Stimulated activated CD4-positive, alpha-beta T cell treated with anti-CD3 and anti-CD28 coated beads, Interleukin-2, amount 100 ng/mL, for 4 hours (primary cell): ENCODE measurements at places on chromosomes 6 and 20.

DNA sequence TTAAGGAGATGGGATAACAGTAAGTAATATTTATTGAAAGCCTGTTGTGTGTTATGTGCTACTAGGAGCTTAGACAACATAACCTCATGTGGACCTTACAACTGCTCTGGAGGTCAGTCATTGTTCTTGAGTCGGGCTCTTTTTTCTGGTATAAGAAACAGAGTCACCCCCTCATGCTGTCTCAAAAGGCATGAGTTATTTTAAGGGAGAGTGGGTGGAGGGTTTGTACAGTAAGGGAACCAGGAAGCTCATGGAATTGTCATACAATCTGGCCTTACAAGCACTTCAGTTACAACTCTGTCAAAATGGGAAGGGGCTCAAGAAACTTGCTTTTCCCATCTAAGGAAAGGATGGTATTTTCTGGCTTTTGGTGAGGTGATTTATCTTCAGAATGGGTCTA lies 16.5 kb upstream of the DSE start:
- no peak for DNase-seq

DNA sequence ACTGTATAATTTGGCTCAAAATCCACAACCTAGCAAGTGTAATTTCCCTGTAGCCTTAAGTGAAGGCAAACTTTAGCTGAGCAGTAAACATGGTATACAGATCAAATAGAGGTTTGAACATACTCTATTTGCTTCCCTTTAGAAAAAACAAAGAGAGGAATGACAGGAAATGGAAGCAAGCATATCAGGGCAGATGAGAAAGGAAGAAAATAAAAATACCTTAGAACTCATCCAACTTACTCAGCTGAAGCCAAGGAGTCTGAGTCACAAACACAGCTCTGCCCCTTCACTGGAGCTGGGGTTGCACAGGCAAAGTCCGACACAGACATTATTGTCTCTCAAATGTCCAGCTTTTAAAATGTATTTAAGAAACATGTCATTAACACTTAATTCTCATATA lies 379.9 kb upstream of the IRAK1BP1 start:
- DNase-seq: no peak

DNA sequence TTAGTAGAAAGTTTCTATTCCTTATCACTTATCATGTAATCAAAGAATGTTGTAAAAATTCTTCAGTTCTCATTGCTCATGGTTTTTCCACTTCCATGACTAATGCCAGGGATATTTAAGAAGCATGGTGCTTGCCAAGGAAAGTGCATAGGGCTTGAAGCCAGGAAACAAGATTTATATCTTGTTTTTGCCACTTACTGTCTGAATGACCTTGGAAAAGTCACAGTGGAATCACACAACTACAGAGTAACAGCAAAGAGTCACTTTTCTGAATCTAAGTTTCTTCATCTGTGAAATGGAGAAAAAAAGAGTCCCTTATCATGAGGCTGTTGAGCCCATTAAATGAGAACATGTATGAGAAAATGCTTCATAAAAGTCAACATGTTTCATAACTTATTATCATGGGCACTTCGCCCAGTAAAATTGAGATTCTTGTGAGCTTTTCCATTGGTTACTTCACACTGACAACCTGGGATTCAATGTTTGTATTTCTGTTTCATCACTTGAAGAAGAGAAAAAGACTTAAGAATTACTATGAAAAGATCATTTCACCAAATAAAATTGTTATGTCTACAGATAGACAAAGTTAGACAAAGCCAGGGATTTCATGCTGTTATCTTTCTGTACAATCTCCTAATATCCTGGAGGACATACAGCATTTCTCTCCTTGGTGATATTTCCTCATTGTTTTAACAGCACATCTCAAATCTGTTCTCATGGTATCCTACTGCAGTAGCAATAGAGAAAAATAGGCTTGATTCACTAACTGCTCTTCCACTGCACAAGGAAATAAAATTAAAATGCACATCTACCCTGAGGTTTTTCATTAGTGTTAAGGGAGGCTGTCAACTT lies 7.6 kb upstream of the BMP5 start:
- DNase-seq: no peak

GRCh38 chr6:130760006-130760405 lies 67.2 kb upstream of the SMLR1 start:
- DNase-seq: no peak

- no peak for DNase-seq
Measured at GRCh38 chr6:51550243-51550642, 537.2 kb downstream of the PKHD1 start.

DNA sequence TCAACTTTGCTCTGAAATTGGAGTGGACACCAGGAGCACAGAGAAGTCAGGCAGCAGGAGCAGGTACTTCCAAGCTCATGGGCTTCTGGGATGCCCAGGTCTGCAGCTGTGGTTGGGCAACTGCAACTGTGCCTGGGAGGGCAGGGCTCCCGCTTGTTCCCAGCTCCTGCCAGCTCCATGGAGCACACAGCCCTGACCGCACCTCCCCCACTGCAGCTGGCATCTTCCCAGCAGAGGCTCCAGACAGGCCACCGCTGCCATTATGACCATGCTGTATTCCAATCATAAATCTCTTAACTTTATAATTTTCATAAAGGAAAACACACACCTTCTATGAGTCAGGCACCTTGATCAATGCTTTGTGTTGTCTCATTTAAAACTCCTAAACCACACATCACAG lies 36.9 kb downstream of the STK38 start:
- no peak for DNase-seq

- no peak for DNase-seq
Measured at GRCh38 chr20:32134026-32134425, 24.5 kb downstream of the TM9SF4 start.

DNA sequence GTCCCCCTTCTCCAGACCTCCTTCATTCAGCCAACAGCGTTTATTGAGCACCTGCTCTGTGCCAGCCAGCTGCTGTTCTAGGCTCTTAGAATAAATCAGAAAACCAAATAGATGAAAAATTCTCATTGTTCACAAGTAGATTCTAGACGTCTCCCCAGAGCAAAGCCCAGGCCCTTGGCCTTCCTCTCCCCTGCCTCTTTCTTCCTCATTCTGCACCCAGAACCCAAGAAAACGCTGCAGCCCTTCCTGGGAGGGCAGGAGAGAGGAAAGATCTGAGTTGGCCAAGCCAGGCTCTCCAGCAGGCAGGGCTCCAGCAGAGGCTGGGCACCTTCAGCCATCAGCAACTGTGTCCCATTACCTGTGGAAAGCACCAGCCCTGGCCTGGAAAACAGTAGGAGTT lies 12.0 kb upstream of the BPI start:
- no peak for DNase-seq

DNA sequence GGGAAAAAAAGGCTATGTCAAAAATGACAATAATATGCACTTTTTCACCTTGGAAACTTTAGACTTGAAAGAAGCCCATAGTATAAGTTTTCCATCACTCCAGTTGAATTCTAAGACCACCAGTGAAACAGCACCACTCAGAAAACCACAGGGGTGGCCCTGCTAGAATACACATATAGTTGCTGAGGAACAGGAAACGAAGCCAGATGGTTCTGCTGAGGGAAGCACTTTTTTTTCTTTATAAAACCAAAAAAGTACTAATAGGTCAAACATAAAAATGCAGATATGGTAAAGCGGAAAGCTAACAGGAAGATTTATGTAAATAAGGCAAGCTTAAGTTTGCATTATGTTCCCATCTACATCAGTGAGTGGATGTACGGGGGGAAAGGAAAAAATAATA lies 303.9 kb downstream of the FOXC1 start:
- DNase-seq: no peak

DNA sequence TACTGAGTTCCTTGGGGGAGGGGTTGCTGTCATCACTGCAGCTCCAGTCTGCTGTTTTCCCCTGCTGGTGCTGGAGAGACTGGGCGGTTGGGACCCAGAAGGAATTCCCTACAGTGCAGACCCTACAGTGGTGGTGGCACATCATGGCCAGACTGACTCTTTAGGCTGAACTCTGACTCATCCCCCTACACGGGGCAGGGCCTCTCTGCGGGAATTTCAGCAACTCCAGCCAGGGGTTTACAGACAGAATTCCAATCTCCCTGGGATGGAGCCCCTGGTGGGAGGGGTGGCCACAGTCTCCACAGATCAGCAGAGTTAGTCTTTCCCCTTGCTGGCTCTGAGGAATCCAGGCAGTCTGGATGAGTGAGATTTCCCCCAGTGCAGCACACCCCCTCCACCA lies 46.9 kb upstream of the MAPK13 start:
- DNase-seq: no peak

- DNase-seq: no peak
Measured at GRCh38 chr6:128487746-128488145, 32.7 kb downstream of the PTPRK start.

DNA sequence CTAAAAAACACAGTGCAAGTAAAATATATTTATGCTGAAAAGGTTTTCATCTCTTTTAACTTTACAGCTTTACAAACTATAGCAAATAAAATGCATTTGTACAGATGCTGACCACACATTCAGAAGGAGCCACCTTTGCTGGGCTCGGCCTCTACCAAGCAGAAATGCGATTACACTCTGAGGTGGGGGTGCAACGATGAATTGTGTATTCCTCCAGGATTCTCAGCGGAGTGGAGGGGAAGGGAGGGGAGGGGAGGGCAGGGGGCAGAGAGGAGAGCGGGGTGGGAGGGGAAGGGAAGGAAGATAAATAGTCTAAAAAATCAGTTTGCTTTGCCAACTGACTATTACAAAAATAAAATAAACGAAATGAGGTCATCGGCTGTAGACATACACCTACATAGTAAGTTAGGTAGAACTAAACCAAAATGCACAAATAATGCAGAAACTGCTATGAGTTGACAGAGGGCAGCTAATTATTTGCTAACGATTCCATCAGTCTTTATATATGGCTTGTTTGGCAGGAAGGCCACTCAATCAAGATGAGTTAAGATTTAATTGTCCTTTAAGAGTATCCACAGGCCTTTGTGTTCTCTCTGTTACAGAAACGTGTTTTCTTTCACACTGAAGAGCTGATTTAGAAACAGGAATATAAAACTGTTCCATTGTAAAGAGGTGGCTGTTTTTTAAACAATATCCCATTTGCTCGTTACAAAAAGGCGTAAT lies 90.1 kb downstream of the TAF4 start:
- no peak for DNase-seq

DNA sequence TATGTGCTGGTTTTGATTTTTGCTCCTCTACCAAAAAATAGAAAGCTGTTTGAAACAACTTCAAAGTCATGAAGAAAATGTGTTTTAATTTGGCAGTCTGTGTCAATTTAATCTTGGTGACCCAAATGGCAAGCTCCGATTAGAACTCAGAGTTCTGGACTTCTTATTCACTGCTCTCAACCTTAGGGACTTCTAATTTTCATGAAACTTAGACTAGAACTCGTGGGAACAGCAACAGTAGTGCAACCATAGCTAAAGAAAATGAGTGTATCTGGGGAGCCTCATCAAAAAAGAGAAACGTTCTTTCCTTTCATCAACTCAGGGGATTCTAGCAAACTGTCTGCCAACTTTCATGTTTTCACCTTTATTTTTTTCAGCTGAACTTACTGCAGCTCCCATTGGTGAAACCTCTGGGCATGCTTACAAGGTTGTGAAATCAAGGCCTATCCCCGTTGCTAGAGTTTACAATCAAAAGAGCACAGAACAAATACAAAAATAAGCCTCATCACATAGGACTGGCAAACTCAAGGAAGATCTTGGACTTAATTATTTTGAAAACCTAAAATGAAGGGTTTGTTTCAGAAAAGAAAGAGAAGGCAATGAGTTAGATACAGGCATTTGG lies 114.0 kb upstream of the HSF2 start:
- DNase-seq: no peak
